ENCODE measurements at places on chromosomes 3 and 15.

- DNase-seq: no peak
Measured at GRCh38 chr3:109618766-109619378, 281.5 kb upstream of the DPPA4 start.

GRCh38 chr3:71087143-71088018, 496.1 kb downstream of the FOXP1 start:
- no peak for DNase-seq

DNA sequence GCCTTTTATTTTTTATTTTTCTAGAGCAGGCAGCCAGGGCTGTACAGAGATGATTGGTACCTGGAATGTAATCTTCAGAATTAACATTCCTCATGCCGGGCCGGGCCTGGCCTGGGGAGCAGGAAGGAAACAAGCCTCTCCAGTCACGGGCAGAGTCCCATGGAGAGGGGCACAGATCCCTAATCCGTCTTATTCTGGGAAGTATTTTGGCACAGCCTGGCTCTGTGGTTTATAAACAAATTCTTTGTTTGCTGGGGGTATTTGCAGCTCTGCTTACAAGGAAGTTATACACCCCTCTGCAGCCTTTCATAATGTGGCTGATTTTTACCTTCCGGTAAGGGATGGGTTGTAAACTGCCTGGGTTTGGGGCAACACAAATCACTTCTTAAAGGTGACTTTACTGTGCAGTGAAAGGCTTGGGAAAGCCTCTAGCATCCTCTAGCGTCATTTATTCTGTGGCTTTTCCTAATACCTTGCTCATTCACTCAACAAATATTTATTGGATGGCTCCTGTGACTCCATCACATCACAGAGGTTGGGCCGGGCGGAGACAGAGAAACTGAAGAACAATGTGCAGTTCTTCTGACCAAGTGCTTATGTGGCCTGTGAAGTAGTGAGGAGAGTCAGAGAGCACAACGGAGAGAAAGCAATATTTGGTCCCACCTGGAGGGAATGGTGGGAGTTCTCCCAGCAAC, 2.7 kb downstream of the SLC6A20 start:
- no peak for DNase-seq

- no peak for DNase-seq
Measured at GRCh38 chr15:71790081-71790480, 20.3 kb upstream of the NR2E3 start.

DNA sequence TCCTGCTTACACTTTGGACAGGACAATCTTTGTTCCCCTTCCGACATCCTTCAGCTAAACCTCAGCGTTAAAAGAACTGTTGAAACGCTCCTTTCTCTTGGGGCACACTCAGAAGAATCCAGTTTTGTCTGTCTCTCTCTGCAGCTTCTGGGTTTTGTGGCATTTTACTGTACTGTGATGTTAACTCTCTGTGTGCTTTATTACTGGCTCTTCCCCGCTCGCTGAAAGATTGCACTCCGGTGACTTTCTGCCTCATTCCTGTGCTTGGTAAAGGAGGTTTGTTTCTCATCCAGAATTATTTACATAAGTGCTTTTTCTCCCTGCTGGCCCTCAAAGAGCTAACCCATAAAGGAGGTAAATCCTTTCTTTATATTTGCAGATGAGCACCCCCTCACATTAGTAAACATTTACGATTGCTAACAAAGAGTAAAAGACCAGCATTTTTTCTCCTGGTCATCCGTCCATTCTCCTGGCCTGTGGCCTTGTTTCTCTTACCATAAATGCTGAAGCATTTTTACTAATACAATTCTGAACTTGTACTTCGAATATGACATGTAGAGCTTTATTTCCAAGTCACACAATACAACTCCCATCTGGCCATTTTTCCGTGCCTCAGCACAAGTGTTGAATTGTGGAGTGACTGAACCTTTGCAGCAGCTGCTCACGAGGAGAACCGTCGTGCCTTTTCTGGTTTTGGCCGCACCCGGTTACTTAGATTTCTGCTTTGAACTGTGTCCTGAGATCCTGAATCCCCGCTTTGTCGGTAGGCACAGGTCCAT, 69.3 kb upstream of the RPL35A start:
- no peak for DNase-seq
